ENCODE measurements at places on chromosomes 2 and 18.

DNA sequence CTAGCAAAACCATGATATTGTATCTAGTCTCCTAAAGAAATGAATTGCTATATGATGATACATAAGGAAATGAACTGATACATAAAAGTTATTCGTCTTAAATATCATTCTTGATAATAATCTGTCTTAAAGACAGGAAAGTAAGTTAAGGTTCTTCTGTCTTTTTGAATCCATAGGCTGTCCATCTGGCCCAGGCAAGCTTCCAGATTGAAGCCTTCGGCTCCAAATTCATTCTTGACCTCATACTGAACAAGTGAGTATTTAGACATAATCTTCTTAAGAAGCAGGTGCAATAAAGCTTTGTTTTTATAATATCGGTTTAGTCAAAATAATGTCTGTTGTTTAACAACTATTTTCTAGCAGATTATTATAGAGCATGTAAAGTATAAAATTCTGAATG, 37.7 kb downstream of the ADAM23 start:
- no peak for DNase-seq

DNA sequence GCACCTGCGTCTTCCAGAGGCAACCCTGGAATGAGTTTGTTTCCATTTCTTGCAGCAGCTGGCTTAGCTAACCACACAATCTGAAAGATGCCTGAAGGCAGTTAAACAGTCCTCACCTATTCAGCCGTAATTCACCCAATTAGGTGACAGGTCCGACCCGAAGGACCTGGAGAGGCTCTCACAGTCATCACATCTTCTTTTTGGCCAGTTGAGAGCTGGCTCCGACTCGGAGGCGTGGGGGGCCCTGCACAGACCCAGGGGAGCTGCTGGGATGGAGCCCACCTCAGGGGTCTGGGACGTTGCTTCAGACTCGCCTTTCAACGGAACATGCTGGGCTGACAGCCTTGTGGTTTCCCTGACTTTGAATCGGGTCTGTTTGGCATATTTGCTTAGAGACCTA, 187.3 kb downstream of the RTP5 start:
- DNase-seq, result no peak

DNA sequence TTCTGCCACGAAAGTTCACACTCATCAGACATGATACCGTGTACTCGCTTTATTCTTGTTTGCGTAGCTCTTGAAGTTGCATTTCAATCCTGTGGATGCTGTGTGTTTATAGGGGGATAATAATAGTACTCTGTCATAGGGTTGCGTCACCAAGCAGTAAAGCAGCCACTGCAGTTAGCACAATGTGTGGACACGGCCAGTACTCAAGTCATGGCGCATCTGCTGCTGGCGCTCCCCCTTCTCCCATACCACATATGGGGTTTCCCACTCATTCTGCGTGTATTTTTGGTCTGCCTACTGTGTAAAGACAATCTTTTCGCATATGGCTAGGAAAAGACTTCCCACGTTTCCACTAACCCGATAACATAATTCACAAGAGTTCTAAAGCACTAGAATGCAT, 2.1 kb upstream of the ZBTB14 start:
- no peak for DNase-seq

GRCh38 chr2:47842846-47843245, 59.9 kb downstream of the MSH6 start:
- DNase-seq, result no peak

- no peak for DNase-seq
Measured at GRCh38 chr2:67792191-67792590, 270.6 kb downstream of the C1D start.

DNA sequence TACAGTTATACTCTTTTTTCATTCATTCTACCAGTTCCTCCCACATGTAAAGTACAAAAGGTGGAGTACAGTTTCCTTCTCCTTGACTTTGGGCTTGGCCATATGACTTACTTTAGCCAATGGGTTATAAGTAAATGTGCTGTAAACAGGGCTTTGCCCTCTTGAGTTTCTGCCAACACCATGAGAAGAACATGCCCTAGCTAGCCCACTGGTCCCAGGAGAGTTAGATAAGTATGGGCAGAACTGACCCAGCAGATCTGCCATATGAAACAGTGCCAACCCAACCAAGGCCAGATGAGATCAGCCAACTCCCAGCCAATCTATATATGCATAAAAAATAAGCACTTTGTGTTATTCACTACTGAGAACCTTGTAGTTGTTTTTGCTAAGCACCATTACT, 25.5 kb downstream of the ZC3H8 start:
- no peak for DNase-seq

DNA sequence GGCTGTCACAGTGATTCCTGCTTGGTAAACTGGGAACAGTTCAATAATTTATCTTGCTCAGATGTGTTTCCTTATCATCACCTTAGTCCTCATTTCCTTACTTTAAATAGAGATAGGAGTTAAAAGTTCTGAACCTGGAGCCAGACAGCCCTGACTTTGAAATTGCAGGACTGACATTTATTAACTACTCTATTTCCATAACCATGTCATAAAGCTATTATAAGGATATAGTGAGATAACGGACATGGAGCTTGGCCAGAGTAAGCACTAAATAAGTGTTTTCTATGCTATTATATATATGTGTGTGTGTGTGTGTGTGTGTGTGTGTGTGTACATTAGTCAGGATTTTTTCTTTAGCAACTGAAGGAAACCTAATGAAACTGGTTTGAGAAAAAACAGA, 13.1 kb downstream of the NT5DC4 start:
- no peak for DNase-seq

GRCh38 chr18:61334491-61334850, 1.2 kb downstream of the CDH20 start:
- no peak for DNase-seq
